ENCODE measurements at places on chromosomes 1 and 21. TPM values are rescaled to one million over a fixed set of nuclear protein-coding genes. Genes with fewer than 3 reads are reported as not detected.

- no peak for DNase-seq
These were observed 151.8 kb upstream of the KCND3 start for GRCh38 chr1:112141301-112141700.

DNA sequence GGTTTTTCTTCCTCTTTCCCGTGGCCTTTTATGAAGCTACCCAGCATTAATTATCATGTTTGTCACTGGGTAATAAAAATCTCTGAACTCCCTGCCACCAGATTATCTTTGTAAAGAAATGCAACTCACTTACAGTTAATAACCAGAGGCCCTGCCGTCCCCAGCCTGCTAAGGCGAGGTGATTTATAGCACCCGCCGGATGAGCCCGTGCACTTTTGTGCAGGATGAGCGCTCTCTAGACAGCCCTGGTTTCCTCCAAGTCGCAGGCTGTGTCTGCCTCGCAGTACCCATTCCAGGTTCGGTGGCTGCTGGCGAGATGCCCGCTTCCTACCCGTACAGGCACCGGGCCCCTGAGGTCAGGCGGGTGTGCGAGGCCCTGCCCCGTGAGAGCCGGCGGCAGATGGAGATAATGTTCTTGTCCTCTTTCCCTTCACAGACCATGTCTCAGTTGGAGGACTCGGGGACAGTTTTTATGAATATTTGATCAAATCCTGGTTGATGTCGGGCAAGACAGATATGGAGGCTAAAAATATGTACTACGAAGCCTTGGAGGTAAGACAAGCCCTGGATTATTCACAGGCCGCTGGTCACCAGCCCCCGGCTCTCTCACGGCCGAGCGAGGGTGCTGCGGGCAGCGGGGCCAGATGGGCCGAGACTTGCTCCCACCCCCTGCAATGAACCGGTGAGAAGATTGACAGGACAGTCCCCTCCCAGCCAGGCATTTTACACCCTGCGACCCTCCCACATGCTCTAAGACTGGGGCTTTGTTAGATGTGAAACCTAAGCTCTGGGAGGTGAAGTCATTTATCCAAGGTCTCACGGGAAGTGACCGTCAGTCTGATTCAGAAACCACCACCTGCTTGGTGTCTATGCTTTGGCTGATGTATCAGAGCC lies 28.5 kb upstream of the SELENON start:
- DNase-seq: peak; percentile 91

DNA sequence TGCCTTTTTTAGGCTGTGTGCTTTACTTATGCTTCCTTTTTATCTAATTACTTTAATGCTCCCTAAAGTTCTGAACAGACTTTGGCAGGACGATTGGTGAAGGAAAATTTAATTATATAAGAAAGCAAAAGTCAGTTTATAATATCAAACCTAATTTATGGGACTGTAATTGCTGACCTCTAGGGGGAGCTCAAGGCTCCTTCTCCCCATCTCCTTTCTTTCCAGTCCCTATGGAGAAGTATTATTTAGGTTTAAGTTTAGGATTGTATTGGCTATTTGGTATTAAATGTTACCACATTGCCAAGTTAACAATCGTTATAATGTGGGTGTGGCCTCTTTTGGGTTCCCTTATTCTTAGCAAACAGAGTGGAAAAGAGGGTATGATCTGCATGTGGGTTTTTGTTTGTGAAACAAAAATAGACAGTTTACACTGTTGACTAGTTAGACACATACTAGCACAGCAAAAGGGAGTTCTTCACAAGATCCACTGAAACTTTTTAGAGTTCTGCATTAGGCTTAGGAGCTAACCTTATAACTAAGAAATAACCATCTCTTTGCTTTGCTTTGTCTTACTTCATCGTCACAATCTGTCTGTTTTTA lies 48.2 kb upstream of the TNFSF4 start:
- DNase-seq: peak; percentile 1

DNA sequence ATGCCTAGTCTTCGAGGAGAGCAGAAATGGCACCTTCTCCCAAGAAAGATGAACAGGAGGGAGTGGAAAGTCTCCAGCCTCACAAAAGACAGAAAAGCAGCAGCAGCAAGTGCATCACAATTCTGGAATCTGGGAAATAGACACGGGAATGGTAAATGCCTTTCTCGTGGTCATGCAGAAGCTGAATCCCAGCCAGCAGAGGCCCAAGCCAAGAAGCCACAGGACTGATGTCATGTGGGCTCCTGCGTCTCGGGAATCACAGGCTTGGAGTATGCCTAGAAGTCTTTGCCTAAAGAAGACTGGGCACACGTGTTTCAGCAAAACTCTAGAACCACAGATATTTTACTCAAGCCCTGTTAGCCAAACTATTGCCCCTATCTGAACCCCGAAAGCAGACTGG lies 260.3 kb upstream of the PLD5 start:
- DNase-seq: no peak

CELA2A gene
- not detected for polyA plus RNA-seq

PTGFRN gene
- 48.9 TPM for polyA plus RNA-seq

CELSR2 gene
- polyA plus RNA-seq: 39.4 TPM

EYA3 gene
- polyA plus RNA-seq: 75.0 TPM

Data from renal pelvis (tissue), 12 donors.